ENCODE measurements at places on chromosomes 7 and 10. TPM values are rescaled to one million over a fixed set of nuclear protein-coding genes. Genes with fewer than 3 reads are reported as not detected.

DNA sequence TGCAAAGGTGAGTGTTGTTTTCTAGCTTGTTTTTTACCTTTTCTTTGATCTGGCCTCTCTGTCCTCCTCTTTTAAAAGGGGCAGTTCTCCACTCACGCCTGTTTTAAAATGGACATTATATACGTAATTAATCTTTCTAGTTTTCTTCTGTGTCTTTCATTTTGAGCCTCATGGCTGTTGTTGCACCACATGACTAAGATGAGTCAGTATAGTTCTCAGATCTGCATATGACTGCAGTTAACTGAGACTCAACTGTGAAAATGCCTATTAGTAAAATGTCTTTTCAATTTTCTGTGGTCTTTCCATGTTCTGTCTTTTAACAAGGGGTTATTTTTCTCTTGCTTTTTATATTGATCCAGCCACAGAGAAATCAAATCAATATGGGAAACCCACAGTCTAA lies 296.1 kb downstream of the CDK14 start:
- DNase-seq, result peak; percentile 14

- DNase-seq, result no peak
Observed at GRCh38 chr10:124598773-124599587, 137.4 kb downstream of the LHPP start.

- no peak for DNase-seq
Observed at GRCh38 chr10:121064491-121064890, 213.3 kb downstream of the WDR11 start.

DNA sequence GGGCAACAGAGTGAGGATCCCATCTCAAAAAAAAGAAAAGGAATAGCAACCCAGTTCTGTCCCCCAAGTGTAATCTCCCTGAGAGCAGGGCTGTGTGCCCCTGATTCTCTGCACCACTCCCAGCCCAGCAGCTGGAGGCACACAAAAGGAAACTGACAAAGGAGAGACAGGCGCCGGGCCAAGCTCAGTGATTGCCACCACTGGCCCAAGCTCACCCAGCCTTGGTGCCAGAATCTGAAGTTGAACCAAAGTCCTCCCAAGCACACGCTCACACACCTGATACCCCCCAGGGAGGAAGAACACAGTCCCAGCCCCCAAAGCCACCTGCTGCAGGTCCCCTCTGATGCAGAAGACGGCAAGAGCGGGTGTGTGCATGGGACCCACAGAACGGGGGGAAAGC lies 50.3 kb downstream of the TNRC18 start:
- DNase-seq, result no peak

GRCh38 chr7:4200546-4201094 lies 481.5 kb upstream of the FOXK1 start:
- no peak for DNase-seq

- peak; percentile 99 for DNase-seq
Observed at GRCh38 chr7:117098457-117098856, 145.2 kb downstream of the ST7 start.

- no peak for DNase-seq
Observed at GRCh38 chr7:146768957-146769356, 652.4 kb downstream of the CNTNAP2 start.

GRCh38 chr7:5767066-5767465 lies 14.4 kb downstream of the RNF216 start:
- DNase-seq, result no peak

DNA sequence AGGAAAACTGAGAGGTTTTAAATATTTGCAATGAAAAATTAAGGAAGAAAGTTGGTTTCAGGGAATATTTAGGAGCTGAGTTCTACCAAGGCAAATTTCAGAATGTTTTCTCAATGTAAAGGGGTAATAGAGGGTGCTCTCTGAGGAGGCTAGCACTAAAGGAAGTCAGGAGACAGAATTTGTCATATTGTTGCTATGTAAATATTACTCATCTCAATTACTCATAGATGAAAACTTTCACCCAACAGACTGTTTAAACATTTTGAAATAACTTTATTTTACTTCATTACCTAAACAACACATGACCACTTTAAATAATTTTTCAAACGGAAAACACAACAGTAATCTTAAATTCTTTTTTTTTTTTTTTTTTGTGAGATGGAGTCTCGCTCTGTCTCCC lies 274.8 kb upstream of the NRG3 start:
- DNase-seq, result no peak

GRCh38 chr7:18508443-18509427 lies 13.2 kb downstream of the HDAC9 start:
- DNase-seq, result peak; percentile 98

- no peak for DNase-seq
Observed at GRCh38 chr7:132154695-132155471, 421.4 kb downstream of the PLXNA4 start.

GRCh38 chr7:24917510-24918239 lies 62.3 kb downstream of the OSBPL3 start:
- peak; percentile 90 for DNase-seq

DNA sequence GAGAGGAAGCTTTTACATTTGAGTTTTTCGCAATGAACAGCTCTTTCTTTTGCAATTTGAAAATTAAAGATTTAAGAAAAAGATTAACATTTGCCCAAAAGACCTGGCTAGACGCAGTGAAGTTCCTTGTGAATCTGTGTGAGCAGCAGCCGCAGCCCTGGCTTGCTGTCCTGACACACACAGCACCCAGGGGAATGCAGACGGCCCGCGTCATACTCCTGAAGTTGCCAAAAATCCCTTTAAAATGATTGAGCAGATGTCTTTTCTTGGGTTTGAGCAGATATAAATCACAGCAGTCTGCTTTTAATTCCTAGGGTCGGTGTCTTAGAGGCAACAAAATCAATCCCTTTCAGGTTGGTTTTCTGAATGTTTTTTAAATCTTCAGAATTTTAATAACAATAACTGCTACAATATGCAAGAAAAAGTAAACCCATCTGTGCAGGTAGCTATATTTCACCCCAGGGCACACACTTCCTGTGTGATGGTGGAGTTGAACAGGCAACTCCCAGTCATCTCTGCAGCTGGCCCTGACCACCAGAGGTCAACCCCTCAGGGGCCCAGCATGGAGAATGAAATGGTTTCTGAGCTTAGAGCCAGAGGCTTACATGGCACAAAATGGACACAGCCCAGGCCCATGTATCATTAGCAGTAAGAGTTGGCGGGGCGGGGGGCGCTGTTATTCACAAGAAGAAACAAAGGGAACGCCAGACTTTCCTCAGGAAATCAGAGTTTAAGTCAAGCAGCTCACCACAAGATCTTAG lies 32.2 kb upstream of the TRIL start:
- DNase-seq, result no peak

DNA sequence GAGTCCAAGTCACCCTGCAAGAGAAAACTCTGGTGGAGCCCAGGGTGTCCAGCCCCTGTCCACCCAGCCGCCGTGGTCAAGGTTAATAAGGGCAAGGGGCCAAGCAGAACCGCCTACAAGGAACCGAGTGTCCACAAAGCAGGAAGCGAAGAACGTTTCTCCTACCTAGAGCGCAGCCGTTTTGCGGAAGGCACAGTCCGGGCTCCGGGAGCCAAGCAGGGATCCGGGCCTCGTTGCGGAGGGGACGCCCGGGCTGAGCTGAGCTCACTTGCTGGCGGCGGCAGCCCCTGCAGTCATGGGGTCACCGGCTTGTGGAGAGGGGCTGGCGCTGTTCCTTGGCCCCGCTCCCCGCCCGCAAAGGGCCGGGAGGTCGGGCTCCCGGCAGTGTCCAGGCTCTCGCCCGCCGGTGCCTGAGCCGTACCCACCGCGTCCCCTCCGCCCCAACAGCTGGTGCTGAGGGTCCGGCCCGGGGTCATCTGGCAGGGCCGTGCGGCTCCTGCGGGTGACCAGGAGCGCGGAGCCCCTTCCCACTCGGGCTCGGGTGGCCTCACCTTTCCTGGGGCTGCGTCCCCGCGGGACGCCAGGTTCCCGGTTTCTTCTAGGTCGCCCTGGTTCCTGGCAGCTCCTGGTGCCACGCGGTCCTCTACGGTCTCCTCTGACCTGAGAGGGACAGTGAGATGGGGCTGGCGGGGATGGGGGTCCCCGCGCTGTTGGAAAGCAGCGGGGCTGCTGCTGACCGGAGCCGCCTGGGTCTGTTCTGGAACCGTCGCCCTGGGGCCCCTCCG lies 14.0 kb upstream of the ZNF273 start:
- DNase-seq, result no peak

GRCh38 chr10:127418536-127419168 lies 130.5 kb upstream of the NPS start:
- no peak for DNase-seq

DNA sequence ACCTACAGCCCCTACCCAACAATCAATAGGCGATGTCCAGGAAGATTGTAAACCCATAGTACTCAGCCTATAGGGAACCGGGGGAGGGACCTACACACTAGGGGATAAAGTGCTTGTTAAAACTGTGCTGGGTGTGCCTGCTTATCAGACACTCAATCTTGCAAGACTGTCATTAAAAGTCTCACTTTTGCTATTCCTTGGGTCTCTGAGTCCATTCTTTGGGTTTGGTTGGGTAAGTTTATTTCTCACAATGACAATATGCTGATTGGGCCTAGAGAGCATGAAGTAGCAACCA lies 45.6 kb downstream of the PTPRE start:
- DNase-seq, result no peak

The ZNF467 gene
- not detected for total RNA-seq

The OR2A12 gene
- total RNA-seq, result not detected

The OPALIN gene
- total RNA-seq, result not detected
